ENCODE measurements at places on chromosomes 5 and 9.

- DNase-seq, result no peak
These were observed 224.8 kb downstream of the CETN3 start for GRCh38 chr5:90184764-90185163.

DNA sequence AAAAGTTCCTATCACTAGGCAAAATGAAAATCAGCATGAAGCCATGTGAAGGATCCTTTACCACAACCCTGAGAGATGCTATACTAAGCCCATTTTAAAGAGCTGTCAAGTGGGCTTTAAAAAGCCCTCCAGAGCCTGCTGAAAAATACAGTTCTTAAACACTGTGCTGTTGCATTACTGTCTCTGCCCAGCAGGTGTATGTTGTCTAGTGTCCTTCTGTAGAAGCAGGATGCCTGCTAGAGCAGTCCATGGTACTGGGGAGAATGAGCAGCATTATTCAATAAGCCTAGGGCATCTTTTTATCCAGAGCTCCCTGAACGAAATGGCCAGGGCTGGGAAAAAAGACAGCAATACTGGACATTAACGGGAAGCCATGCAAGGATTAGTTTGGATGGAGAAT is 126.2 kb upstream of the PLCXD3 start:
- DNase-seq, result no peak

DNA sequence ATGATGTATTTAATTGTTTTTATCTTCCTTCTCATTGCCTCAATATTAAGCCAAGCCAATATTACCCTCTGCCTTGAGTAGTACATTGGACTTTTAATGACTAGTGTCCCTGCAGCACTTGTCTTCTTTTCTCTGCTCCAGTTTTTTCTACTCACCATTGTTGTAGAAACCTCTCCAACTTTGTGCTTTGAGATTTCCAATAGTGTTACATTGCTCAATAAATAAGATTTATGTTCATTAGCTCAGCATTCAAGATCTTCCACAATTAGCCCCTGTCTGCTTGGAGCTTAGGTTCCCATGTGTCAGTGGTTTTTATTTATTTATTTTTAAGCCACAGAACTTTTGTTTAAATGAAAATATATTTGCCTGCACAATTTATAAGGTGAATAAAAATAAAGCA is 145.3 kb downstream of the ADGRV1 start:
- no peak for DNase-seq

GRCh38 chr9:122406070-122406890 is 35.5 kb downstream of the PTGS1 start:
- no peak for DNase-seq

DNA sequence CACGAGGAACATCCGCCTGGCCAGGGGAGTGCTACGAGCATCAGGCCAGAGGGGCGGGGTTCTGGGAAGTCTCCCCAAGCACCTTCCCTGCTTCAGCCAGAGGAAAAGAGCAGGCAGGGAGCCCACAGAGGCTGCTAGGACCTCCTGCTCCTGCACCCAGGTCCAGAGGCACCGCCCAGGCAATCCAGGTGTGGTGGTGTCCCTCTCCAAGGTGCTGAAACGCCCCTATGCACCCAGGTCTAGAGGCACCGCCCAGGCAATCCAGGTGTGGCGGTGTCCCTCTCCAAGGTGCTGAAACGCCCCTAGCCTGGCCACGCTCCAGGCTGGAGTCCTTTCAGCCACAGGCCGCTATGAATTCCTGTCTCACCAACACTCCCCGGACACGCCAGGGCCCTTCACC is 10.7 kb upstream of the UBAC1 start:
- DNase-seq, result peak; percentile 47

- no peak for DNase-seq
These were observed 141.7 kb downstream of the SV2C start for GRCh38 chr5:76224898-76225297.

DNA sequence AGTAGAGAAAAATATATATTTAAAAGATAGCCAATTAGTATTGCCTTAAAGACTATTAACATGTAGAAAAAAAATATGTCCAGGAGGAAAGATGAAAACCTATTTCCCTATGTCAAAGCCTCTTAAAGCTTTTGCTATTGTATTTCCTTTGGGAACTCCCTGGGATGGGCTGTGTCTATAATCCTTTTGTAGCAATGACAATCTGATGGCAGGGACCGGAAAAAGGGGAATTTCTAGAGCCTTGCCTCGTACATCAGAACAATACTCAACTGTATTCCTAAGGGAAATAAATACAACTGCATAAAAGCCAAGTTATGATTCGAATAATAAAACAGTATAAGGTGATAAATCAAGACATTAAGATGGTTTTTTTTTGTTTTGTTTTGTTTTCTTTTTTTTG is 257.3 kb downstream of the MLLT3 start:
- DNase-seq, result no peak

GRCh38 chr9:37198039-37198729 is 77.8 kb downstream of the ZCCHC7 start:
- no peak for DNase-seq

DNA sequence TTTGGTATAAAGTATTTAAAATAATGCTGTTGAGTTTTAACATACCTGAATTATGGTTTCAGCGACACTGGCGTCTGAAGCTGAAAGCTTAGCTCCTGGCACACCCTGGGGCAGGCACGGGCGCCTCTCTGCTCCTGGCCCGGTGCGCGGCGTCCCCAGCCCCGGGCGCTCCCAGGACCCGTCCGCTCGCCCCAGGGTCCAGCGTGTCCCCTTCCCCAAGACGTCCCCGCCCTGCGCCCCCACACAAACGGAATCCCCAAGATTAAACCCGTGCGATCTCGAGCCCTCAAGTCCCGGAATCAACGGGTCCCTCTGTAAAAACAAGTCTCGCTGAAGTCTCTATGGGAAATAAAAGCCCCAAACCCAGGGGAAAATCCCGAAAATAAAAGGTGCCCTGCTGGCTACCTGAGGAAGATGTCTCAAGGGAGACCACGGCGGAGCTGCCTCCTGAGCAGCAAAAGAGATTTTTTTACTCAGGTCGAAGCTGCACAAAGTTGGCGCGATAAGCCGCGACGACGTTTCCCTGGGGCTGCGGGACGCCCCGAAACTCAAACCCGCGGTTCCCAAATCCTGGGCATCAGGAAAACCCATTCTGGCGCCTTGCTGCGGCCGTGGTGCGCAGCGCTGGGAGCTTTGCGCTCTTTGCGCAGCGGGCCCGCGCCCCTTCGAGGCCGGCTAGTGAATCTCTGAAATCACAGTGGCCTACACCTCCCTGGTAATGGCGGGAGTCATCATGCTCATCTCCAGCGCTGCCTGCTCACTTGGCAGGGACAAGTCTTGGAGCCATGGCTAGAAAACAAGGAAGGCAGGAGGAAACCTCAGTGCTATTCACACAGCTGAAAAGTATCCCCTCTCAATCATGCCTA is 6.3 kb upstream of the IFNA8 start:
- no peak for DNase-seq

DNA sequence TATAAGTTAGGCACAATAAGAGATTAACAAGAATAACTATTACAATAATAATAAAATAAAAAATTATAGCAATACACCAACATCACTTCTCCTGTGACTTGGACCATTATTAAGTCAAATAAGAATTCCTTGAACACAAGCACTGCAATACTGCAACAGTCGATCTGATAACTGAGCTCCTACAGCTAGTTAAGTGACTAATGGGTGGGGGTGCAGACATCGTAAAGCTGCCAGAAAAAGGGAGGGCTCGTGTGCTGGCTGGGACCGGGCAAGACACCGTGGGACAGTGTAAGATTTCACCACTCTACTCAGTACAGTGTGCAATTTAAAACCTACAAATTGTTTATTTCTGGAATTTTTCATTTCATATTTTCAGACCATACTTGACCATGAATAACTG is 78.8 kb downstream of the SNX24 start:
- no peak for DNase-seq

DNA sequence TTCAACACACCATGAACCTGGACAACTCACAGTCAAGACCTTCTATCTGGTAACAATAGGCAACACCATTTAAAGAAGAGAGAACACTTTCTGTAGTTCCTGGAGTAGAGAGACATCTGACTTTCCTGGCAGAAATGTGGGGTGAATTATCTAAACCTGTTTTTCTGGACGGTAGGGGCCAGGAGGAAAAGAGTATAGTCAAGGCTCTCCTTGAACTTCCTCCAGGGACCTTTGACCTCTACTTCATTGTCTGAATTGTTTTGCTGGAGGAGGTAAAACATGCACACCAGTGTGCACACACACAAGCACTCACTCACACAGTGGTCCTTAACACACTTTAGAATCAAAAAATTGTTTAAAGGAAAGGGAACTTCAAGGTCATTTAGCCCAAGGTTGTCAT is 13.2 kb downstream of the S100Z start:
- no peak for DNase-seq

DNA sequence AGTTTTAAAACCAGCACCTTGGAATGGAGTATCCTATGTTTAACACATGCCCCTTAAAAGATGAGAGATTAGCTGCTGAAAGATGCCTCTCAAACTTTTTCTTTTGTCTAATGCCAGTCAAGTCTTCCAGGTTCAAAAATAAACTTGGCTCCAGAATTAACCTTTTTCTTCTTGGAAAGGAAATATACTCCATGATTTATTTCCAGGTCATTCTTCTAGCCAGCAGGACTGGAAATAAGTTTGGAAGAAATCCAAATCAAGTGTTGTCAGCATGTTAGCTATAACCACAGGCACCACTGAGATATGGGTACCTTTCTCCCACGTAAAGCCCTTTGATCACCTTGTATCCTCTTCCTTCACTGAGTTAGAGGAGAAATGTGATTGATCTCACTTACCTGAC is 56.1 kb downstream of the NLN start:
- no peak for DNase-seq

GRCh38 chr5:52869391-52869790 is 81.7 kb downstream of the ITGA1 start:
- DNase-seq, result no peak

DNA sequence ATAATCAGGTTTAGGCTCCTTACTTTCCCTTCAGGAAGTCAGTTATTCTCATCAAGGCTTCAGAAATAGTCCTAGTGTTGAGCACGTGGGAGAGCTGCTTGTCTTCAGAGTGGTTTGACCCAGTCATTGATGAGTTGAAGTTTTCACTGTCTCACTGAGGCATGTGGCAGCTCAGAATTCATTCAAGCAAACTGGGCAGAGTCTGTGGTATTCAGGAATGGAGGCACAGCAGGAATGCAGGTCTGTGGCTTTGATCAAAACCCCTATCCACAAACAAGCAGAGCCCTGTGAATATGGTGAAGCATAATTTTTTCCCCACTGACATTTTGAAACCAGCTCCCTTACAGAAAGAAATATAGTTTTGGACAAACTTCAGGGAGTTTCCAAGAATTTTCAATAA is 207.3 kb downstream of the CD180 start:
- DNase-seq, result no peak

DNA sequence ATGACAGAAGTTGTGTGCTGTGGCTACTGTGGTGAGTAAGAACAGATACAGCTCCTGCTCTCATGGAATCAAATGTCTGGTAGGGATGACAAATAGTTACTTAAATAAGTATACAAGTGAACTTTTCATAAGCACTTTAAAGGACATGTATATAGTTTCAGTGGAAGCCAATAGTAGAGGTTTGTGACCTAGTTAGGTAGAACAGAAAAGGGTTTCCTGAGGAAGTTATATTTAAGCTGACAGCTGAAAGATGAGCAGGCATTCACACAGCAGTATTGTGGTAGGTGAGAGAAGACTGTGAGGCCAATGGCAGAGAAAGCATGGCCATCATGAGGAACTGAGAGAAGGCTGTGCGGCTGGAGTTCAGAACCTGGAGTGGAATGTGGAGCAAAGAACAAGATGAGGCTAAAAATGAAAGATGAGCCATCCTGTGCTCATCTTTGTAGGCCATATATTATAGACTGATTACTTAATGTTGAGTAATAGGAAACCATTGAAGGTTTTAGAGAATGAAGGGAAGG is 15.4 kb downstream of the FAM174A start:
- no peak for DNase-seq

DNA sequence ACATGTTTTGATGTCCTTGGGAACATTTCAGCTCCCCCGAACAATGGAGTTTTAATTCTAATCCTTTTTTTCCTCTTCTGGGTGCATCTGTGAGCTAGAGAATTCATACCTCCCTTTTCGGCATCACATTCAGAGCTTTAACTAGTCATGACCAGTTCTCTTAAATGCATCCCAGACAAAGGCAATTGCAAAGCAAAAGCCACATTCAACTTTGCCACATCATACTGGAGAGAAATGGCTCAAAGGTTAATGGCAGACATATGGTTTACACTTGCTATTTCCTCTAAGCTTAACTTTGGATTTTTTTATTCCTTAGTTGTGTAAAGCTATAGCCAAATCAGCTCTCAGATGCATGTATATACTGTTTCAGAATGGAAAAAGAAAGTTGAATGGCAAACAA is 153.3 kb downstream of the ESM1 start:
- no peak for DNase-seq

DNA sequence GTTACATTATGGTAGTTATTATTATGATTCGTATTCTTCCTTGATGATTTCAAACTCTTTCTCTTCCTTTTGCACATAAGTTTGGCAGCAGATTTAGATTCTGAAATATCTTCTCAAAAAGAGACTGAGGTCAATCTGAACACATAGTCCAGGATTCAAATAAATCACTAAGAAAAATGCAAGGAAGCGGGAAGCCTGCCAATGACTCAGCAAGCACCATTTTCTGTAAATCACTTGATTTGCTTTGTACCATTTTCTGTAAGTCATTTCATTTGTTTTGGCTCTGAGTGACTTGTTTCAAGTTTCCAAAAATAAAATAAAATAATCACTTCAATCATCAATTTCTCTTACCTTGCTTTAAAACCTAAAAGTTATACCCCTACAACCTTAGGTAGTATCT is 24.6 kb upstream of the GLIS3 start:
- DNase-seq, result no peak

- no peak for DNase-seq
These were observed 51.0 kb downstream of the HABP4 start for GRCh38 chr9:96500696-96501632.

DNA sequence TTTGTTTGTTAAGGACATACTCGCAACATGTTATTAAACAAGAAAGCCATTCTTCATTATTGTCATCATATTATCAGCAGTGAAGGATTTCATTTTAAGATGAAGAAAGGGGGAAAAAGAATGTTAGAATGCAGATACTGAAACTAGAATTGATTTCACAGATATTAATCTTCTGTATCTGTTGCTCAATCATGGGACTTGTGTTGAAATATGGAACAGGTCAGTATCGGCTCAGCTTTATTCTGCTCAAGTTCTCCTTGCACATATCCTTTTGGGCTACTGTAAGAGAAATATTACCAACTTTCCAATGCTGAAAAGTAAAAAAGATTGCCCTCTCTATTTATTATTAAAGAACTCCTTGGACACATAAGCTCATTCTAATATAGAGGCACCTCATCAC is 13.8 kb upstream of the ANXA1 start:
- no peak for DNase-seq

GRCh38 chr5:34554641-34555040 is 101.5 kb upstream of the RAI14 start:
- no peak for DNase-seq

GRCh38 chr5:80797428-80798024 is 142.7 kb upstream of the DHFR start:
- no peak for DNase-seq

GRCh38 chr5:116394186-116394867 is 180.3 kb downstream of the SEMA6A start:
- no peak for DNase-seq
